AG09309 (cell line): ENCODE measurements at places on chromosomes 16 and 17.
A peak's percentile ranks its signal among the peaks of the same experiment; 100 is the strongest.

DNA sequence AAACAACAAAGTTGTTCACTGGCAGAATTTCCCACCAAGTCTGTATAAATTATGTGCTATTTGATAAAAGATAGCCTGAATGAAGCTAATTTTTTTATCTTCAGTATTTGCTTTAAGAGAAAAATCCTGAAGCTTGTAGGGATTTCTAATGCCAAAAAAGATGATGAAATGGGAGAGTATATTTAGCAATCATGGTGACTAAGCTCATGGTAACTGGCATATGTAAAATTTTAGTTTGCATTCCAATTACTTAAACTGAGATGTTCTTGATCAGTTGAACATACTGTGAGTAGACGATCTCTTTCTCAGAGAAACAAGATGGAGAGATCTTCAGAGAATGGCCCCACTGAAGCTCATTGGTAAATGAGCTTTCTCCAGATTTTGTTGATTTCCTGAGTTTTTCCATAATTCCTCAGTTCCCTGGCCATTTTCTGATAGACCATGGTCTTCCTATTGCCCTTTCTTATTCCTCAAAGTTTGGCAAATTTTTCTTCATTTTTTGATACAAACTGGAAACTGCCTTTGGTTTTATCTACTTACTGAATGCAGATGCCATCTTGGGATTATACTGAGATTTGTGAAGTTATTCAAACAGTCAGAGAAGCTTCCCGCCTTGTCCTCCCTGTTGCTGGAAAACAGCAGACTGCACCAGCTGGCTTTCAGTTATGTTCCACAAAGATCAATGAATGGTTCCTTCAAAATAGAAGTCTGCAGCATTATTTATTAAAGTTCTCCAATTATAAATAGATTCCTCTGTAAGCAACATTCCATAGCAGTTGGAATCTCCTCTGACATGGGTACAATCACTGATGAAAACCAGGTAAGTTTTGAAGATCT lies 68.3 kb upstream of the ALOX12 start:
- peak; percentile 62 for DNase-seq

GRCh38 chr16:88610080-88610479 lies 28.3 kb upstream of the IL17C start:
- no peak for DNase-seq

DNA sequence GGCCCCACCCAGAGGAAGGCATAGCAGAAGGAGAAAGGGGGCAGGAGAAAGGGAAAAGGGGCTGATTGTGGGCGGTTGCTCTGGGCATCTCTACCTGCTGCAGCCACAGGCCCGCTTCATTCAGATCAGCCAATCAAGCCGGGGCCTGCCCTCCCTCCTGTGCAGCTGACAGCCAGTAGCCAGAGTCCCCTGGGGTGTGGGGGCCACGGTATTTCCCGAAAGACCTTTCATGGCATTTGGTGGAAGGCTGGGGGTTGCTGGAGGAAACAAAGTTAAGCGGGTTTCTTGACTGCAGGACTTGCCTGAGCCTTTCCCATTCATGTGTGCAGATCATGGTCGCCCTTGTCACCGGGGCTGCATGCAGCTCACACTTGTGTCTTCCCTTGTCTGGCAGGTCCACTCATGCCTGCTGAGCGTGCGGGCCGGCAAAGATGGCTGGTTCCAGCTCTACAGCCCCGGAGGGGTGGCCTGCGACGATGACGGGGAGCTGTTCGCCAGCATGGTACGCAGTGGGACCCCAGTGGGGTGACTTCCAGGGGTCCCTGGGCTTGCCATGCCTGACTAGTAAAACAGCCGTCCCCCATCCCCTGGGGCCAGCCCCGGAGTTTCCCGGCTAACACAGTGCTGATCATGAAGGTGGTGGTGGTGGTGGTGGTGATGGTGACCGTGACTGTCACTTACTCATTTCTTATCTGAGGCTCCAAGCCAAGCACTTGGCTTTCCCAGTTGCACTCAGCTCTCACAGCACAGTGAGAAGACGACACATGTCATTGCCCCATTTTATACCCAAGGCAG lies 82.7 kb upstream of the PLCG2 start:
- no peak for DNase-seq

GRCh38 chr17:51120357-51120738 lies 320 bp downstream of the SPAG9 start:
- DNase-seq = no peak

- DNase-seq = no peak
Observed at GRCh38 chr17:80878876-80879722, 112.5 kb upstream of the CHMP6 start.

- no peak for DNase-seq
Observed at GRCh38 chr17:55053855-55054254, 85.3 kb downstream of the STXBP4 start.
